ENCODE measurements at places on chromosomes 12 and 14.
A peak's percentile ranks its signal among the peaks of the same experiment; 100 is the strongest.

- DNase-seq: no peak
Observed at GRCh38 chr14:58356268-58356667, 39.5 kb upstream of the TOMM20L start.

DNA sequence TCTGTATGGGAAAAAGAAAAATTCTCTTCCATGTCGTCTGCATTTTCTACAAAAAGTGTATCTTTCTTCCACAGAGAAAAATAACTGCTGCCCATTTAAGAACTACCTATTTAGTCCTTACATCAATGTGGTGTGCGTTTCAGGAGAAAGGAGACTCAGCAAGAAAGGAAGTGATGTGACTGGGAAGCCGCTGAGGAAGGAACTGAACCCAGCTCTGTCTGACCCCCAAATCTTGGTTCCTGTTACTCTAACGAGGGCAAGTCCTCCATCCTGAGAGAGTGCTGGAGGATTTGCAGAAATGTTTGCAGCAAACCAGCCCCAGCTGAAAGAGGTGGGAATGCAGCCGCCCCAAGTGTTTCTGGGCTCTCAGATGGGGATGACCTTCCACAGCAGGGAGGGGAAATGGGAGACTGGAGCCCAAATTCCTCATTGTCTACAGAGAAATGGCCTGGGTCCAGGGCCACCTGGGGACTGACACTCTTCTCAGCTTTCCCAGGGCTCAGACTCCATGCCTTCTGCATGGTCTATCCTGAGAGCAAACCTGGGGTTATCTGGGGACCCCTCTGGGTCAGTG is 6.7 kb upstream of the MLEC start:
- no peak for DNase-seq

DNA sequence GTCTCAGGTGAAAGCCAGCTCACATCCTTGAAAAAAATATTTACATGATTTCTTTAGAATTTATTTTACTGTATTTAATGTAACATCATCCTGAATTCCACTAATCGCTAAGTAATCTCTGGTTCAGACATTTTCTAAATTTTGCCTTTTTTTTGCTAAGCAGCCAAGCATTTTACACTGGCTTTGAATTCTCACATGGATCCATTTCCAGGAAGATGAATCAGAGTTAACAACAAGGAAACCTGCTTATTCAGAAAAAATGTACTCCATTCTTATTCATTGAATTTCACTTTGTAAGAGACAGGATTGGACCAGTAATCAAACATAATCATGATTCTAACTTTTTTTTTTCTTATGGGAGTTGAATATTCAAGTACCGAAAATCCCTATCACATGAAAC is 1785.1 kb upstream of the FLRT2 start:
- DNase-seq: no peak

DNA sequence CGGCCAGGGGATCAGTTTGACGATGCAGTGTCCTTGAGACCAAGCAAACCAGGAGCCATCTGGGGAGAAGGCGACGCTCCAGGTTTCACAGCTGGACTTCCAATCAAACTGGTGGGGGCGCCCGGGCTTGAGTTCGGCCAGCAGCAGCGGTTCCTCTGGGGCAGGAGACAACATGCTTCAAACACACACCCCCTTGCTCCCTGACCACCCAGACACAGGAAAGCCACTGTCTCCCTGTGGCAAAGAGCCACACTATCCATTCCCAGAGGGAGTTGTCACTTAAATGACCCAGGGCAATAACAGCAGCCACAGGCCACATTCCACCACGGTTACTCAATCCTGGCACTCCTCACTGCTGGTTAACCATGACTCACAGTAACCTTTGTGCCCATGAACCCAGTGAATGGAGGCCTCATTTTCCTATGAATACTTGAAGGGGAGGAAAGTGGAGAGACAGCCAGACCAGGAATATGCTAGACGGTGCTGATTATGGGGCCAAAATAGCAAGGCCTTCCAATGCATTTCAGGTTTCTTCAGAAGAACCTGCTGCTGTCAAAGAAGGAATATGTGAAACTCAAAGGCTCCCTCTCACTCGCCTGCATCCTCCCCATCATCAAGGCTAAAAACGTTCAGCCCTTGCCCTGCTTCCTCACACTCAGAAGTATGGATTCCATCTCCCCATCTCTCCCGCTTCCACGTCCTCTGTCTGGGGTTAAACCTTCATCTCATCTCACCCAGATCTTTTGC is 8.5 kb downstream of the WSB2 start:
- DNase-seq: no peak

- DNase-seq: peak; percentile 6
Observed at GRCh38 chr14:46048127-46048526, 603.5 kb downstream of the RPL10L start.

- DNase-seq: no peak
Observed at GRCh38 chr12:23063206-23063605, 438.2 kb downstream of the ETNK1 start.

GRCh38 chr12:26817183-26817591 is 15.8 kb downstream of the ITPR2 start:
- no peak for DNase-seq

DNA sequence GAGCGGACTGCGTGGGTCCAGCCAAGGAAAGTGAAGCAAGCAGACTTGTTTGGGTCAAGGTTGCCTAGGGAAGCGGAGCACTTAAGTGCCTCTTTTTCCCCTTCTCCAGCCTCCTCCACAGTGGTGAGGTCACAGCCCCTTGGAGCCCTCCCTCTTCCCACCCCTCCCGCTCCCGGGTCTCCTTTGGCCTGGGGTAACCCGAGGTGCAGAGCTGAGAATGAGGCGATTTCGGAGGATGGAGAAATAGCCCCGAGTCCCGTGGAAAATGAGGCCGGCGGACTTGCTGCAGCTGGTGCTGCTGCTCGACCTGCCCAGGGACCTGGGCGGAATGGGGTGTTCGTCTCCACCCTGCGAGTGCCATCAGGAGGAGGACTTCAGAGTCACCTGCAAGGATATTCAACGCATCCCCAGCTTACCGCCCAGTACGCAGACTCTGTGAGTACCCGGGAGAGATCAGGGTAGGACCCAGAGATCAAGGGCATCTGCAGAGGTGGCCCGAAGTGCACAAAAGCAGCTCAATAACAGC is at the start of gene TSHR:
TSS of gene TSHR (plus strand) at position 206 of the 526 bp plus-strand sequence. CDS start at position 266, 60 bp downstream.
- no peak for DNase-seq

DNA sequence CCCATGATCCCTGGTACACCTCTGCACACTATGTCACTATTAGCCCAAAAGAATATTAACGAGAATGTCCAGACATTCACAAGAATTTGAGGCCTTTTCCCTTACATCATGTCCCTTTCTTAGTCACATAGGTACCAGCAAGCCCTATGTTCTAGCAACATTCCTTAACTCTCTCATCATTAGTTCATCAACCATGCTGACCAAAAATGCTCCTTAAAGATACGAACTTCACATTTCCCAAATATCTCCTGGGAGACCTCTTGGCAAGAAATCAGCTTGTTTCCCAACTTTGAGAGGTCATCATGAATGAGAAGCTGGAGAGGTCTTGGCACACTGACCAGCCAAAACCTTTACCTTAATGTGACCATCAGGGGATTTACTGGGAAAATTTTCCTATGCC is 4.6 kb downstream of the SALL2 start:
- no peak for DNase-seq

GRCh38 chr12:19390051-19390598 is 49.2 kb upstream of the AEBP2 start:
- no peak for DNase-seq

GRCh38 chr12:26345471-26346003 is 150.2 kb downstream of the SSPN start:
- no peak for DNase-seq

DNA sequence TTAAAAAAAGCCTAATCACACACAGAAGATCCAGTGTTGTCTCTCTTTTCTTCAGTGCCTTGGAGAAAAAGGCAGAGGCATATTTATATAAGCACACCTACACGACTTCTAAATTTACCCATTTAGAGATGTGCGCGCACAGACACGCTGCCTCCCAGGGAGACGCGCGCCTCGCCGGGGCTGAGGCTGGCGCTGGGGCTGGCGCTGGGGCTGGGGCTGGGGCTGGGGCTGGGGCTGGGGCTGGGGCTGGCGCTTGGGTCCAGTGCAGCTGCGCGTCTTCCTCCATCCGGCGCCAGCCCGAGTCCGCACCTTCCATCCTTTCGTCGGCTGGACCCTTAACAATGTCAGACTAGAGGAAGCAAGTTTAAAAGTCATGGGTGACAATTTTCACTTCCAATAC is 118.4 kb upstream of the ARID2 start:
- no peak for DNase-seq

DNA sequence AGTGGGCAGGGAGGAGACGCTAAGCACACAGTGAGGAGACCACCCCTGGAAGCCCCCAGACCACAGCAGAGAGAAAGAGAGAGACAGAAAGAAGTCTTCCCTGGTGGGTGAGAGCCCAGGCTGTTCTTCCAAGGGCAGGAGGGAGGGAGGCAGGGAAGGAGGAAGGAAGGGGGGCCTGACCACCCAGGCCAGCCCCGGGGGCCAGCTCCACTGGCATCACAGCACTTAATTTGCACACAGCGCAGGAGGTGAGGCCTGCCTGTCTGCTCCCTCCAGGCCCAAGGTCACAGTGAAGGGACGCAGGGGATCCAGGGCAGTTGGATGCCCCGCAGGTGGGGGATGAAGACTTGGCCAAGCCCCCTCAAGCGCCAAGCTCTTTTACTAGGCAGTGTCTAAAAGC is 141.9 kb upstream of the C14orf180 start:
- DNase-seq: no peak

DNA sequence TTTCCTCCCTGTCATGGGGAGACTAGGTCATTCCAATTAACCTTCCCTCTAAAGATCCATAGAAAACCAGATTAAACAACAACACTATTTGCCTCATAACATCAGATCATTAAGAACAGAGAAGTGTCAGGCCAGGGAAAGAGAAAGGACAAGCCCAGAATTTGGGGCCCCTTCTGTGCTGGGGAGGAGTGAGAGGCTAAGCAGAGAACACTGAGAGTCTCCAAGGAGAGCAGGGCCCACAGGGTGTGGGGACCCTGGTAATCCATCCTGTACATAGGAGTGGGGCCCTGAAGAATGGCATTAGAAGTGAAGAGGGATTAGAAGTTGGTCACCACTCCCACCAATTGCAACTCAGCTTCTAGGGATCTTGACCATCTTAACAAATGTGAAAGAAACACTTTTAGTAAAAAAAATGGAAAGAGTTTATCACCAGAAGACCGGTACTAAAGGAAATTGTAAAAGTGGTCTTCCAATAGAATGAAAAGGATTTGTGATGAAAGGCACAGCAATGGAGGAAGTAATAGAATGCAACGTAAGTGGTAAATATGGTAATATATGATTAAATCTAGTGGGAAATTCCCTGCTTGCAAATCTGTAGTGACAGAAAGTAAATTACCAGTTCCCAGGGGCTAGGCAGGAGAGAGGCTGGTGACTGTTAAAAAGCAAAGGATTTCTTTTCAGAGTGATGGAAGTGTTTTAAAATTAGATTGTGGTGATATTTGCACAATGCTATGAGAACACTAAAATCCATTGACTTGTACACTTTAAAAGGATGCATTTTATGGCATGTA is 14.0 kb upstream of the TMTC1 start:
- no peak for DNase-seq

DNA sequence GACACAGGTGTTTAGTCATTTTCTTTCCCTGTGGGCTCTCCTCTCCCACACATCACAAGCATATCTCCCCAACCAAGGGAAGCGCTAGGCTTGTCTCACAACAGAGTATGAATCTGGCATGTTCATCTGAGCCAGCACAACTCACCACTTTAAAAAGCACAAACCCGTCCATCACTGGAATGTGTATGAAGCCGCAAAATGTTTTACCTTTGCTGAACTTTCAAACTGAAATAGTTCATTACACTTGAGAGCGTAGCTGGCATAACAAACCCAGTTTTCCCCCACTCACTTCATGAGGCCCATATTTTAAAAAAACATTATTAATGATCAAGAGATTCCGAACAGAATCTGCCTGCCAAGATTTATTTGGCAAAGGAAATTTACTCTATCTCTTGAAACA is 15.8 kb downstream of the NID2 start:
- no peak for DNase-seq

GRCh38 chr12:106127338-106128126 is 11.2 kb downstream of the NUAK1 start:
- DNase-seq: no peak

- DNase-seq: no peak
Observed at GRCh38 chr12:89355243-89356068, 3.2 kb upstream of the DUSP6 start.

DNA sequence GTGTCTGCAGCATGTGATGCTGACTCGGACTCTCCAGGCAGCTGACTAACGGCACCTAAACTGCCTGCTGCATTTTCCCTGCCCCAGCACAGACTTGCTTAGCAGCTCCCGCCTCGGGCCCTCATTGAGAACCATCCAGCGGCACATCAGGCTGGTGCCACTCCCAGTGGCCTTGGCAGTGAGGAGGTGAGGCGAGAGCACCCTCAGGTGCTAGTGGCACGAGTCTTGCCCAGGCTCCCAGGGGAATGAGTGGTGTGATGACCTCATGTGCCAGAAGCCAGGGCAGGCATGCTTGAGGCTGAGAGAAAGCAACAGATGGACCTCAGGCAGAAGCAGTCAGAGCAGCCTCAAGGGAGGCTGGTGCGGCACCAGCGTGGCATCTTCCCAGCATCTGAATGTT is 60.2 kb downstream of the PRKCH start:
- DNase-seq: no peak

- DNase-seq: no peak
Observed at GRCh38 chr12:31832740-31833729, 104.2 kb upstream of the AMN1 start.

GRCh38 chr14:71597955-71598660 is 334.1 kb upstream of the RGS6 start:
- no peak for DNase-seq

- DNase-seq: no peak
Observed at GRCh38 chr14:44768935-44769334, 192.8 kb downstream of the KLHL28 start.

GRCh38 chr12:29241821-29242591 is 92.9 kb downstream of the FAR2 start:
- no peak for DNase-seq

GRCh38 chr12:114976372-114976771 is 292.4 kb upstream of the TBX3 start:
- no peak for DNase-seq

- no peak for DNase-seq
Observed at GRCh38 chr12:118038137-118038536, 21.6 kb downstream of the RFC5 start.

All from SK-N-MC (cell line).